ENCODE measurements at places on chromosomes 11 and 22.

GRCh38 chr11:120383518-120384155, 47.4 kb downstream of the ARHGEF12 start:
- DNase-seq = no peak

GRCh38 chr11:61021661-61022212, 50.3 kb downstream of the CD6 start:
- peak; percentile 68 for DNase-seq

- no peak for DNase-seq
Observed at GRCh38 chr22:34645375-34645774, 420.6 kb upstream of the ISX start.

- DNase-seq = no peak
Observed at GRCh38 chr22:50503475-50504145, 3.9 kb downstream of the LMF2 start.

GRCh38 chr22:37823134-37823985, at the start of gene GALR3:
Gene GALR3, plus strand, starts transcription at chr22:37823382. Its CDS starts 25 bp downstream, at chr22:37823407.
- DNase-seq = no peak

- DNase-seq = no peak
Observed at GRCh38 chr11:88164806-88165585, 10.2 kb downstream of the RAB38 start.

DNA sequence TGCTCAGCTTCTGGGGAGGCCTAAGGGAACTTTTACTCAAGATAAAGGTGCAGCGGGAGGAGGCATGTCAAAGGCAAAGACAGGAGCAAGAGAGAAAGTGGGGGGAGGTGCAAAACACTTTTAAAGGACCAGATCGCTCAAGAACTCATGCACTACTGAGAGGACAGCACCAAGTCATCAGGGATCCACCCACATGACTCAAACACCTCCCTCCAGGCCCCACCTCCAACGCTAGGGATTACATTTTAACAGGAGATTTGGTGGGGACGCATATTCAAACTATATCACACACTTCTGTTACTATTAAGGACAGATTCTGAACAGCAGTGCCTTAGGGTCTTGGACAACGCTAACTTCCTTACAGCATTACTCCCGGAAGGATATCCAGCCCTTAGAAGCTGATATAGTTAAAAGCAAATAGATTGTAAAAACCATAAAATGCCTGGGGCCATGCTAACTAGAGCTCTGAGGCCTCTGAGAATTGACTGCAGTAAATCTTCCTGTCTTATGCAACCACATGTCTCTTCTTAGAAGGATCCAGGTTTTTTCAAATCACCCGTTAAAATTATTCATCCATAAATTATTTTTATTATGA, 16.7 kb upstream of the ZC3H12C start:
- no peak for DNase-seq

GRCh38 chr11:2779981-2780849, 80.4 kb upstream of the KCNQ1OT1 start:
- DNase-seq = no peak

DNA sequence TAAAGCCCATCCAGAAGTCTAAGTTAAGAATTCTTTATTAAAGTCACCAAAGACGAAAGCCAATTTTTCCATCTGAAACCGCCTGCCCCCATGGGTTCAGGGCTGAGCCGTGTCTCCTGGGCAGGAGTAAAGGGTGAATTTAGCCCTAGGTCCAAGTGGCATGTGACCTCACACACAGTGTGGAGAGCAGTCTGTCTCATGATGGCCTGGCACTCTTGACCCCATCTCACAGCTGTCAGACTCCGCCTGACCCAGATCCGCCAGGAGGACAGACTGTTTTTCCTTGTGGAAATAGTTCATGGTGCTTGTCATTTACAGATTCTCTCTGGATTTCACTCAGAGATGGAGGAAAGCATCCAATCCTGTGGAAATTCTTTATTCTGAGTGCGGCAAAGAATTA, 109.7 kb downstream of the GALNT18 start:
- DNase-seq = no peak

DNA sequence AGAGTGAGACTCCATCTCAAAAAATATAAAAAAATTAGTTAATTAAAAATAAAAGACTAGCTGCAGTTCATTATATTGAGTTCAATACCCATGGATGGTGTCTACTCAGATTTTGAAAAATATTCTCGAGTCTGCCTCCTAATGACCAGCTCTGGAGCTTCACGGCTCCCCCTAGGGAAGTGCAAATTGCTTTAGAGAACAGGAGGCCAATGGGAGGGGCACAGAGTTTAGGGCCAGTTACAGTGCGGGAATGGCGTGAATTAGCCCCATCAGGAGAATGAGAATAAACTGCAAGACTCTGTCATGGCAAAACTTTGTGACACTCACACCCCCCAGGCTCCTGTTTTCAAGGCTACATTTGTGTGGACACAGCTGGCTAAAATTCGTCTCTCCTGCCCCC, 4.6 kb downstream of the FGF4 start:
- DNase-seq = no peak

GRCh38 chr11:96155627-96156378, 187.2 kb downstream of the MAML2 start:
- DNase-seq = no peak

DNA sequence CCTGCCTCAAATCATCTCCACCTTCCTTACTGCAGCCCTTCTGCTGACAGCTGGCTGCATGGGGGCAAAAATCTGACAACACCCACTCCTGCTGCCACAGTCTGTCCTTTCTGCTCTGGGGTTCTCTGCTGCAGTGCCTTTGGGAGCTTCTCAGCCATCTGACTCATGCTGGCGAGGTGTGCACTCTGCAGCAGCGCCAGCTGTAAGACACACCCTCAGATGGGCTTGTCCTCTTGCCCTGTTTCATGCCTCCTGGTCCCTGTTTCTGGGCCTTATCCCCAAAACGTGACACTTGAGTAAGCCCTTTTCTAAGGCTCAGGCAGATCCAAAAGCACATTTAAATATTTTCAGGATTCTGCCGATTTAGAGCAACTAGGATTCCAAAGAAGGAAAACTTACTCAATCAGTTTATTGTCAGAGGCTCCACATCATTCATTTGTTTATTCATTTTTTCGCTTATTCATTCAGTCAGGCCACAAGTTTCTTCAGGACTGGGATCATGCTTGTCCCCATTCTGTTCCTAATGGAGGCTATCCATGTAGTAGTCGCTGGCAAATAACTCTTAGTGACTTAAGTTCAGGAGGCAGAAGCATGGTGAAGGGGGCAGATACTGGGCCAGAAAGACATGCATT, 60.2 kb downstream of the SMIM38 start:
- DNase-seq = no peak

DNA sequence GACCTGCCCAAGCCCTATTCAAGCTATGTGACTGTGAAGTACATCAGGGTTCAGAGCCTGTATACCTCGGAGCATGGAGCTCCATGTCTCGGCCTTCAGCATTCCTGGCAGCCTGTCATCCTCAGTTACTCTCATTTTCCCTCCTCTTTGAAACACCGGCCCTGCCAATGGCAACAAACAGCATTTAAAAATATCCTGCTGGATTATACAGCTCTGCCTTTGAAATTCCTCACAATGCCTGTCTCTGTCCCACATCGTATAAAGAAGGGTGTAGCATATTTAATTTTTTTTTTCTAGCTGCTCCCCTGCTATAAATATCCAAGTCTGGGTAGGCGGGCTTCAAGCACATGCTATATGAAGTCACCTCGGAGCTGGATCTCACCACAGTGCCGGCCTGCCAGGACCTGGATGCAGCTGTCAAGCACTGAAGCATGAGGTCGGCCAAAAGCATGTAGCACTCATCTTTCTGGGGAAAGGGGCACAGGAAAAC, 11.8 kb downstream of the ABTB2 start:
- DNase-seq = no peak

DNA sequence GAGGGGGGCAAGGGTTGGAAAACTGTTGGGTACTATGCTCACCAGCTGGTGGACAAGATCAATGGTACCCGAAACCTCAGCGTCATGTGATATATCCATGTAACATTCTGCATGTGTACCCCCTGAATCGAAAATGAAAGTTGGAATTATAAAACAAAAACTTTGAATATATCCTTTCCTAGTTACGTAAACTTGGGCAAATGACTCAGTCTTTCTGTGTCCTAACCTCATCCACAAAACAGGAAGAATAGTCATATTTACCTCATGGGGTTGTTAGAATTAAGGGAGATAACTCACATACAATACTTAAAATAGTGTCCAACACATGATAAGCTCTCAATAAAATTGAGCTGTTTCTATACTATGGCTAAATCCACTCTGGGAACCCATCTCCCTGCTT, 620.1 kb upstream of the KIRREL3 start:
- no peak for DNase-seq

DNA sequence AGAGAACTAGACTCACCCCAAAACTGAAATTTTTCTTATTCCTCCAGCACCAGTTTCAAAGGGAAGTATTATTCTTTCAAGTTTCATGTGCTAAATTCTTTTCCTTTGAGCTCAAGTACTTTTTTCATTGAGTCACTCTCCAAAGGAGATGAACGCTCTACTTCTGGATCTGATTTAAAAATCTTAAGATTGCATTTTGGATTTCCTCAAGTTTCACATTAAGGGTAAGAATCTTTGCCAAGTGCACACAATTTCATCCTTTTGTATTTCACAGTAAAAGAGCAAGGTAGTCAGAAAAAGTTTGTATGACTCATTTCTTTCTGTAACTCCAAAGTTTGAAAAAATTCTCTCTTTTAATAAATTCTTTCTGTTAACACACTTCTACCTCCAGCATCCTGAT, 435.5 kb downstream of the RAB38 start:
- DNase-seq = no peak

DNA sequence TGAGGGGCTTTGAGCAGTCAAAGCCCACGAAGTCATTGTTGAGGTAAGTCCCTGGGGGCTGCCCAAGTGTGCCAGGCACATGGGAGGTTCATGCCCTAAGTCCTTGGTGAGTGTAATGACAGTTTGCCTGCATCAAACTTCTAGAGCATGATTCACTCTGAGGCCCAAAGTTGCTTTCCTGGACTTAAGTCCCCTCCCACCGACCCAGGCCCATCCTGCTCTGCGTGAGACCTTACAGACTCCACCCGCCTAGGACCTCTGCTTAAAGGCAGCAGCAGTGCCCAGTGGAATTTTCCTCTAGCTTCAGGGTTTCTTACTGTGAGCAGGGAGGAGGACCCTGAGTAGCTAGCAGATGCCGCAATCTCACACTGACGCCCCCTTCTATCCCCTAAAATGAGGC, 5.7 kb upstream of the PVALB start:
- no peak for DNase-seq

DNA sequence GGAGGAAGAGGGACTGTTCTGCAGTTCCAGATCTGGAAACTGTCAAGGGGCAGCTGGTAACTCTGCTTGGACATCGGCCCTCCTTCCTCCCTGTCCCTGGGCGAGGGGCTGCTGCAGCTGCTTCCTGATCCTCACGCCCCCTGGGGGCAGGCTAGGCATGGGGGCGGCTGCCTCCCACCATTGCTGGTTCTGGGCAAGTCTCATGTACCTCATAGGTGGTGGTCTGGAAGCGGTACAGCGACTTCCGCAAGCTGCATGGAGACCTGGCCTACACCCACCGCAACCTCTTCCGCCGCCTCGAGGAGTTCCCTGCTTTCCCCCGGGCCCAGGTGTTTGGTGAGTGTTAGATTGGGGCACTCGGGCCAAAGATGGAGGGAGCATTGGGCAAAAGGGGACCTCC, 5.0 kb downstream of the SNX15 start:
- DNase-seq = no peak

- DNase-seq = no peak
Observed at GRCh38 chr11:87429996-87430395, 392.3 kb downstream of the TMEM135 start.

- no peak for DNase-seq
Observed at GRCh38 chr22:46360891-46361290, 25.4 kb downstream of the TRMU start.

DNA sequence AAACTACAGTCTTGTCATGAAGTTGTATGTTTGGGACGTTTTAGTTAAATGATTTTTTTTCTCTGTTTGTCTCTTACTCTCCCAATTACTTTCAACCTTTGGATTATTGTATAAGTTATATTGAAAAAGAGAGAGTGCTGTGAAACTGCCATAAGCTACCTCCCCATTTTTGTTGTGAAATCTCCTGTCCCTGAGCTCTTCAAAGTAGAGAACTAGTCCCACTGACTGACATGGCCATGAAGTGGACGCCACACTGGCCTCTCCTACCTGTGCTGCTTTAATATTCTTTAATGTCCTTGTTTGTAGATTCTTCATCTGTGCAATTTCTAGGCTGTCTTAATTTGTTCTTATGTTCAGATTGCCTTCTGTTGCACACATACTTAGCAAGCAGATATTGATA, 56.3 kb downstream of the PPFIA1 start:
- no peak for DNase-seq

DNA sequence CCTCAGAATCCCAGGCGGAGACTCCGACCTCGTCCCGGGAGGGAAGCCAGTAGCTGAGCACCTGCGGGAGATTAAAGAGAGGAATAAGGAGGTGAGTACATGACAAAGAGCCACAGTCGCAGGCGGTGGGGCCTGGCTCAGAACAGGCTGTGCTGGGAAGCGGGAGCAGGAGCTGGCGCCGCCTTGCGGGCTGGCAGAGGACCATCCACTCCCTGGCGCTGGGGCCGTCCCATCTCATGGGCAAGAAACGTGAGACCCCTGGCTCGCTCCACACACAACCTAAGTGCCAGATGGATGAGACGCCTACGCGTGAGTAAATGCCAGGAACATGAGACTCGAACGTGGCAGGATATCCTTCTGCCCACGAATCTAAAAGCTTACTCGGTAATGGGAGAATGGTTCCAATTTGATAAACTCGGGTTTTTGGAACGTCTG, 6.3 kb downstream of the CEND1 start:
- no peak for DNase-seq

DNA sequence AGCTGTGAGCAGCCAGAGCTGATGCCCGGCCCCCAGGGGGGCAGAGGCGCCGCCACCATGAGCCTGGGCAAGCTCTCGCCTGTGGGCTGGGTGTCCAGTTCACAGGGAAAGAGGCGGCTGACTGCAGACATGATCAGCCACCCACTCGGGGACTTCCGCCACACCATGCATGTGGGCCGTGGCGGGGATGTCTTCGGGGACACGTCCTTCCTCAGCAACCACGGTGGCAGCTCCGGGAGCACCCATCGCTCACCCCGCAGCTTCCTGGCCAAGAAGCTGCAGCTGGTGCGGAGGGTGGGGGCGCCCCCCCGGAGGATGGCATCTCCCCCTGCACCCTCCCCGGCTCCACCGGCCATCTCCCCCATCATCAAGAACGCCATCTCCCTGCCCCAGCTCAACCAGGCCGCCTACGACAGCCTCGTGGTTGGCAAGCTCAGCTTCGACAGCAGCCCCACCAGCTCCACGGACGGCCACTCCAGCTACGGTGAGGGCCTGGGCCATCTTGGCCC, 6.1 kb downstream of the CDC42EP1 start:
- DNase-seq = no peak

- DNase-seq = no peak
Observed at GRCh38 chr22:47062126-47062525, 299.7 kb downstream of the TBC1D22A start.

DNA sequence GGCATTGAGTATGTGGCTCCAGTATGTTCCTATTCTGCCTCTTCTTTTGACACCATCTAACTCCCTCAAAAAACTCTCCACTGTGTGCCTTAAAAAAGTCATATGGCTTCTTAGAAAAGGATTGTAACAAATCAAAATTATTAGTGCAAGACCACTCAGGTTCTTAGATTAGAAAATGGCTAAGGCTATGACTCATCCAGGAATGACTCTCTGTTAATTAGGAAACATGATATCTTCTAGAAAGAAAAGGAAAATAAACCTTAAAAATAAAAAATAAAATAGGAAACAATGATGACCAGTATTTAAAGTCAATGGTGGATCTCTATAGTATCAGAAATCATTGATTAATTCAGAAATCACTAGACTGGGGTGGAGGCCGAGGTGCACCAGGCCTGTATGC, 21.7 kb downstream of the SLC25A17 start:
- no peak for DNase-seq

- DNase-seq = no peak
Observed at GRCh38 chr11:59669611-59670009, 773 bp upstream of the PATL1 start.

Data from NCI-H1436 treated with DMSO at 0.1 percent for 48 hours (cell line).